HCT116 (cell line): ENCODE measurements at places on chromosomes 1 and 21.

DNA sequence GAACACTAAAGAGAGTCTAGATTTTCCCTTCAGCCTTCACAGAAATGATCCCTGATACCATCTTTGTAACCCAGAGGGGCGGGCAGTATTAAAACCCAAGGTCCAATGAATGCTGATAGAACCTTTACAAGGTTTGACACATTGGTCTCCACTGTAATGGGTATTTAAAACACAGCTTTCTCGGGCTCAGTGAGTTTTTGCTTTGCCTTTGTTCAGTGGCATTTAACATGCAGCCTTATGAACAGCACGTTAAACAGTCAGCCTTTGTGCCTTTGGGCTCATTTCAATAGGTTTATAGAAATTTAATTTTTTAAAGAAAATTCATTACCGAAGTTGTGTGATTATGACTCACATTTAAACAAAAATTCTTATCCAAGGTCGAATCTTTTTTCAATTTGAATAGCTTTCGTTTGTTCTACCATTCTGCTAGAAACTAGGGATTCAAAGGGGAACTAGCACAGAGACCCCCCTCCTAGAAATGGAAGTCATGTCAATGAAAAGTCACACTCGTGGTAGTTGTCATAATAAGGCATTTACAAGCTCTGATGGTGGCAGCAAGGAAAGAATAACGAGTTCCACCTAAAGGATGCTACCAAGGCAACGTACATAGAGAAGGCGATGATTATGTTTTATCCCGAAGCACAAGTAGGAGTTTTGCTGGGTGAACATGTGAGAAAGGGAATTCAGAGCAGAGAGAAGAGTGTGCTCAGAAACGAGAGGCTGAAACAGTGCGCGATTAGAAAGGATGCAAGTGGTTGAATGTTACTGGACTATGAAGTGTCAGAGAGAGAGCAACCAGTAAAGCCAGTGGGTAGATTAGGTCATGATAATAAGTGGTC lies 66.2 kb downstream of the SGIP1 start:
- no peak for DNase-seq

GRCh38 chr21:45891388-45892155 lies 90.0 kb upstream of the COL6A1 start:
- DNase-seq: no peak

DNA sequence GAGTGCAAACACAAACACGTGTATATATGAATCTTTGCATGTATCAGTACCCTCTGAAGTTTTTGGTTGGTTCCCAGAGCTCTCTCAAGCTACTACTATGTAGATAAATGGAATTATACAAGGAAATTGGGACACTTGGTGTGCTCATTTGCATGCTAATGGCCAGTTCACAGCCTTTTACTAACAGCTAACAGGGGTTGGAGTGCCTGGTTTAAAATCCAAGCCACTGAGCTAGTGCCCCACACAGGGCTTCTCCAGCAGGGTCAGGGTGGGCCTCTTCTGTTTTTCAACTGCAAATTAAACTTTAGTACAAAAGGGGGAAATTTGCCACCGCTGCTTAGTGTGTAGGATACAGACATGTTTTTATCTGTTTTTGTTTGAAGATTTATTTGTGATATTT lies 121.0 kb downstream of the ATP5PO start:
- DNase-seq: no peak

GRCh38 chr1:232137066-232137465 lies 492.9 kb downstream of the SIPA1L2 start:
- no peak for DNase-seq

DNA sequence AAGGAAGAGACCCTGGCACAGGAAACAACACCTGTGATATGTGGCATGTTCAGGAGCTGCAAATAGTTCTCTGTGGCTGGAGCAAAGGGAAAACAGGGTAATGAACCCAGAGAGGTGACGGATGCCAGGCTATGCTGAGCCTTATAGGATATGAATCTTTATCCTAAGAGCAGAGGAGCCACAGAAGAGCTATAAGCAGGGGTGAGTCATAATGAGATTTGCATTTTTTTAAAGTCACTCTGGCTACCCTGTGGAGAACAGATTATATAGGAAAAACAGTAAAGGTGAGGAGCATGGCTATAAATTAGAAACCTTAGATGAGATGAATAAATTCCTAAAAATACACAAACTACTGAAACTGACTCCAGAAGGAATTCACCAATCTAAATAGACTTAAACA lies 12.8 kb upstream of the MPL start:
- no peak for DNase-seq

- no peak for DNase-seq
Observed at GRCh38 chr1:185157599-185158412, 839 bp downstream of the SWT1 start.

- no peak for DNase-seq
Observed at GRCh38 chr1:48676376-48676775, 100.3 kb downstream of the BEND5 start.

- DNase-seq: no peak
Observed at GRCh38 chr21:42387164-42387563, 8.7 kb downstream of the TMPRSS3 start.

- no peak for DNase-seq
Observed at GRCh38 chr1:113086541-113086940, 13.5 kb downstream of the LRIG2 start.

DNA sequence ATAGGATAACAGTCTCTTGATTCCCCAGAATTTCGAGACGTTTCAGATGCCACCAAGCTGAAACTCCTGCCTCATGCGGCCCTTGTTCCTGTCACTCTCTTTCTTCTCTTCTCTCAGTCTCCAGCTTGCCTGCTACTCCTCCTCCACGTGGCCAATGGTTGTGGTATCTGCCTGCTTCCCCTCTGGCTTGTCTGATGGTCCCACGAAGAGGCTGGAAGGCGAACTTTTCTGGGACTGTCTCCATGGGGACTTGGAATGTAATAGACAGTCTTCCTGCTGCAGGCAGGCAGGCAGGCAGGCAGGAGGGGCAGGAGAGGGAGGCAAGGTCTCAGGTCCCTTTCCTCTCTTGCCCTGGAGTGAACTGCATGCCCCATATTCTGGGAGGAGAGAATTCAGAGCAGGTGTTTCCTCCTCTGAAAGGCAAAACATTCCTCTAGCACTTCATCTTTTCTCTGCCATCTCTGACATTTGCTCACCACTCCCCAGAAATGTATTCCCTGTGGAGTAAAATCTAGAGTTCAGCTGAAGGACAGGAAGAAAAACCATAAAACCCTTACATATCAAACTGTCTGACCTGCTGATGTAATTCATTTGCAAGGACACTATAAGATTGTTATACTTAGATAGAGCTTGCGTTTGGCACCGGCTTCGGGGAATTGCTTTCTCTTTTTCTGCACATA lies 64.1 kb upstream of the GNG12 start:
- DNase-seq: no peak

DNA sequence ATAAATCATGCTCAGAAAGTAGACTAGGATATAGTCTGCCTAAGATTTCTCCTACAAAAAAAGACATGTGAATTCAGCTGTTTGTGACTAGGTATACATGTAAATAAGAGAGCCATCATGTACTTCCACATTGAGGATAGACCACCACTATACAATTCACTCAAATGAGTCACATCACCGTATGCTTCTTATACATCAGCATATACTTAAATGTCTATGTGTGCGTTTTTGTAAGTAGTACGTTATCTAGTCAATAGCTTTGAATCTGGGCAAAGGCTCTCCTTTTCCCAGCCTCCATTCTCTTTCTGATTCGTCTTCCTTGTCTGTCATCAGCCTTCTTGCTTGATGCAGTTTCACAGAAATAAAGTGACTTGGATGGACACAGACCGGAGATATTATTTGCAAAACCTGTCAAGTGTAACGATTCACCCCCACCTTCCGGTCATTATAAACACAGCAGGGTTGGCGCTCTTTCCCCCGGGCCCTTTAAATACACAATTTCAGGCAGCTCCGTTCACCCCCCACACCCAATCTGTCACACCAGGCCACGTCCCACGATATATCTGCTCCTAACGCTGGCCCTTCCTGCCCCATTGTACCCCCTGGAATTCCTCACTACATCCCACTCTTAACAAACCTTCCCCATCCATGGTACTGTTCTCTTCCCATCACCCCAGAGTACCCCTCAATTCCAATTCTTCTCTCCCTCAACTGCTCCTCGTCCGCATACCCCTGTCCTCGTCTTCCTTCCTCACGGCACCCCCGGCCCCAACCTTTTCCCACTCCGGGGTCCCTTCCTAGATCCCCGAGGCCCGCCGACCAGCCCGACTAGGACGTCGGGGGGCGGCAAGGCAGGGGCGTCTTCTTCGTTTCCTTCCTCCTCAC lies 636 bp downstream of the VAMP4 start:
- DNase-seq: no peak

GRCh38 chr1:99645203-99645602 lies 710 bp upstream of the PALMD start:
- DNase-seq: no peak

GRCh38 chr21:39855595-39855994 lies 11.6 kb upstream of the PCP4 start:
- DNase-seq: no peak

DNA sequence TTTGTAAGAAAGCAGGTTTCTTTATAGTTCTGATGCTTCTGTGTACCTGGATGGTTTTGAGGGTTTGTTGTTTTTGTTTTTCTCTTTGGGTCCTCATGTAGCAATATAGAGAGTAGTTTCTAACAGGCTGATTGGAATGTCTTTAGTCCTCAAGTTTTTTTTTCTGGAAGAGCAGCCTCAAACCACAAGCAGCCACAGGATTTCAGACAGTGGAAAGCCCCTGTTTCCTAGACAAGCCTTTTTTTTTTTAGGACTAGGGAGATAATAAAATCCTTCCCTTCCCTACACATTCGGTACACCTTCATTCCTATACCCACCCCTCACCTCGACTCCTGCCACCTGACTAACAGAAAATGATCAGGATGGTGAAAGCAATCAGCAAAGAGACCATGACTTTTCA lies 47.6 kb downstream of the ACP6 start:
- DNase-seq: no peak

DNA sequence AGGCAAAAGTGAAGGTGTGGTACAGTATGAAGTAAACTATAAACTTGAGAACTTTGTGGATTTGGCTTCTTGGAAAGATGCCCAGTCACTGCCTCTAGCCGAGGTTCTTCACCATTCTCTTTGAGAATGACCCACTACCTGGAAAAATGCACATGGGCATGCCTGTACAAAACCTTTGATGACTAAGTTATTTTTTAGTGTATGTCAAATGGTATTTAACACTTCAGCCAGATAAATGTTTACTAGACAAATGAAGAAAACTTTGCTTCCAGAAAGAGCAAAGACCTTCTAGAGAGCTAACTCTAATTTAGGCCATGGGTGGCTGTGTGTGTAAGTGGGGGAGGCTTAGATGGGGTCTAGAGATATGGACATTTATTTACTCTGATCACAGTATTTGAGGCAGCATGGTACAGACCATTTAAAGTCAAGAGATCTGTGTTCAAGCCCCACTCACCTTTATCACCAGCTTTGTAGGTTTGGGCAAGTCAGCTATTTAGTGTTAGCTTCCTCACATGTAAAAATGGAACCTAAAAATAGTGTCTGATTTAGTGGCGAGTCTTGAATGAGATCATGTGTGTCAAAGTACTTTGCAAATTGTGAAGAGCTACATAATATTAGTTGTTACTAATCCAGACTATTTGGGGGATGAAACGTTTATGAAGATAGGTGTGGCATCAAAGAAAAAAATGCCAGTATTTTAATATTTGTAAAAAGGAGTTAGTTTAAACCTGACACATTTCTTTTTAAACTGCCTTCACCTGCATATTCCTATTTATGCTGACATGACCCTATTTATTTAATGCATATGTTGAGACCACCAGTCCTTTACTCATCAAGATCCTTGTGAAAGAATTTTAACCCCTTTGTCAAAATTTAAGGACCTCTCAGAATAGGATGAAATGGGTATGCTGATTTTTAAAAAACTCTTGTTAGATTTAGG lies 20.2 kb downstream of the NFYC start:
- no peak for DNase-seq
